Right ventricle myocardium inferior (tissue), 1 donor: ENCODE measurements at places on chromosomes 6 and 20.

- DNase-seq, result no peak
Measured at GRCh38 chr6:87154641-87154992, 748 bp upstream of the ZNF292 start.

- DNase-seq, result no peak
Measured at GRCh38 chr6:72631480-72631879, 9.6 kb downstream of the KCNQ5 start.

GRCh38 chr6:55714831-55715230 lies 135.8 kb upstream of the HMGCLL1 start:
- DNase-seq, result no peak

DNA sequence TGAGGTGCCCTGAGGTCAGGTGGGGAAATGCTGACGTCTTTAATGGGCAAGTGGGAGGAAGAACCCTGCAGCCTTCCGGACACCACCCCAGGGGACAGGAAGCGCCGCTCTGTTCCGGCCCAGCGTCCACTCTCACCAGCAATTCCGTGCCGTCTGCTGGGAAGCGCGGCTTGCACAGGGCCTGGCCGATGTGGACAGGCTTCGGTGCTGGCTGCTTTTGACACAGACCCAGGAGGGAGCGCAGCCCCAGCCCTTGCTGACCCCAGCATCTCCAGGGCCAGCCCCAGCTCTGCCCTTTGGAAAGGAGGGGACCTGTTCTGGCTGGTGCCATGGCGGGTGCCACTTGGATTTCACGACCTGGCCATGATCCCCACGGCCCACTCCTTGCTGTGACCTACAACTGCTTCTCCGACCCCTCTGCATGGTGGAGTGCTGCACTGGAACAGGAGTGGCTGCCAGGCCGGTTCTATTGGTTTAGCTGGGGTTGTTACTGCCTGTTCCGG lies 123.2 kb downstream of the DLL1 start:
- DNase-seq, result peak; percentile 70

GRCh38 chr6:33885132-33886057 lies 81.6 kb upstream of the MLN start:
- DNase-seq, result no peak

DNA sequence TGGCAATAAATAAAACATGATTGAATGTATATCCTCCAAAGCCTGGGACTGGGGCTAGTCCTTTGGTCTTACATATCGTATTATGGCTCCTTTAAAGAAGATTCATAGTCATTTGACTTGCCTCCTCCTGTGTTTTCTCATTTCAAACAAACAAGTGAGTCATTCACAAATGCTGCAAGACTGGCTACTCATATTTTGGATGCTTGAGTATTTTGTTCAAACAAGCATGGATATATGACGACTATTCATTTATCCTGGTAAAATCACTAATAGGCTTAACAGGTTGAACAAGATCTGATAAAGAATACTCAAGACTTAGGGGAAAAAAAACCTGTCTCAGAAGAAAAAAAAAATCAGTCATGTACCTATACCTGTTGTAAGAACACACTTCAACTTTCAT lies 111.1 kb upstream of the CCDC28A start:
- DNase-seq, result no peak

- no peak for DNase-seq
Measured at GRCh38 chr6:158782432-158783166, 36.6 kb downstream of the EZR start.

GRCh38 chr20:21583486-21584168 lies 69.8 kb upstream of the NKX2-2 start:
- no peak for DNase-seq

DNA sequence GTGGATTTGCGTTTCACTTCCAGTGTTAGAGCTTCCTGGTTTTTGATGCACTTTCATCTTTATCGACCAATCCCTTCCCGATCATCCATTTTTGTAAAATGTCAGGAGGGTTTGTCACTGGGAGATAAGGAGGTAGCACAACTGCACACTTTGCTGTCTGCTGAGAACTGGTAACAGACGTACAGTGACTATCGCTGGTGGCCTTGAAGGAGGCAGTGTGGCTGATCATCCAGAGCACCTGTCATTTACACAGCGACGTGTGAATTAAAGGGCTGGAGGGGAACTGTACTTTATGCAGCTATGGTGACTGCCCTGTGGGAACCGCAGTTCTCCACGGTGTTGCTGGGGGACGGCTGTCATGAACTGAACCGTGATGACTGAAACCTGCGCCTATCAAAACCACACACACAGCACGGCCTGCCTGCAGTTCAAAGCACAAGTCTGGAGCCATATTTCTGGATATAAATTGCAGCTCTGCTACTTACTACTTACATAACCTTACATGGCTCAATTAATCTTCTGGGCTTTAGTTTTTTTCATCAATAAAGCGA lies 50.0 kb downstream of the HUS1B start:
- no peak for DNase-seq

- DNase-seq, result no peak
Measured at GRCh38 chr6:110965629-110966229, 7.2 kb downstream of the GTF3C6 start.

DNA sequence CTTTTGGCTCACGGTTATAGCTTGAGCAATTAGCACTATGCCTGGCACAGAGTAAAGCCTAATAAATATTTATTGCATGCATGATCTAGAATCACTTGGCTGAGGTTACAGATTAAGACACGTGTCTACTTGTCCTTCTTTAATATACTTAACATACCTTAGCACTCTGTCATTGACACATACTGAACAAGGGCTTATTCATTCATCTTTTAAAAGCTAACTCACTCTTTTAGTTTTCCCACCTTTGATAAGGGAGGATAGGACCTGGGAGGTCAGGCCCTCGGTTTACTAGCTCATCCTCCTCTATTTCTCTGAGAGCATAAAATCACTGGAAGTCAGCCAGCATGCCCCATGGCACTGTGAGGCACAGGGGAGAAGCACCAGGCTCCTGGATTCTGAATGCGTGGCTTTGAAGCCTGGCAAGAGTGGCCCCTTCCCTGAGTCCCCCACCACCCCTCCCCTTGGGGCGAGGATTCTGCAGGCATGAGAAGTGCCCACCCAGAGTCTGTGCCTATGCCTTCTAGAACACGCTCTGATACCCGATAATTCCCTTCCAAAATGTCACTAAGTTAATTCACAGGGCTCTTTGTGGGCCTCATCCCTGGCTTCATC lies 11.2 kb downstream of the ZCCHC3 start:
- no peak for DNase-seq

DNA sequence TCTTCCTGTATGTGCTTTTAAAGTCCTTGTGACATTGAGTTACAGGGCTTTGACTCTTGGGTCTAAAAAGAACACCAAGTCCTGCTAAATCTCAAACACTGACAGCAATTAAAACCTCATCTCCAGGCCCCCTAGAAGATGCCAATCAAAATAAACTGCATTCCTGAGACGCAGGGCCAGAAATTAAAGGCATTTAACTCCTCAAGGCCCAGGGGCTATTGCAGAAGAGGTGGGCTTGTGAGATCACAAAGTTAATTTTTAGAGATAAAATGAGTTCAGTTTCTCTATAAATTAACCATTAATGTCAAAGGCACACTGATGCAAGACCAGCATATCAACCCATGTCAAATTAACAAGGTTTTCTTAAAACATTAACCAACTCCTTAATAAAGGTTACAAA lies 145.6 kb upstream of the CARMIL1 start:
- DNase-seq, result no peak

GRCh38 chr6:34237316-34237721 lies 646 bp downstream of the HMGA1 start:
- no peak for DNase-seq

GRCh38 chr6:145036848-145037567 lies 698.3 kb downstream of the EPM2A start:
- no peak for DNase-seq

- no peak for DNase-seq
Measured at GRCh38 chr6:63447134-63447533, 125.1 kb upstream of the LOC128125822 start.

DNA sequence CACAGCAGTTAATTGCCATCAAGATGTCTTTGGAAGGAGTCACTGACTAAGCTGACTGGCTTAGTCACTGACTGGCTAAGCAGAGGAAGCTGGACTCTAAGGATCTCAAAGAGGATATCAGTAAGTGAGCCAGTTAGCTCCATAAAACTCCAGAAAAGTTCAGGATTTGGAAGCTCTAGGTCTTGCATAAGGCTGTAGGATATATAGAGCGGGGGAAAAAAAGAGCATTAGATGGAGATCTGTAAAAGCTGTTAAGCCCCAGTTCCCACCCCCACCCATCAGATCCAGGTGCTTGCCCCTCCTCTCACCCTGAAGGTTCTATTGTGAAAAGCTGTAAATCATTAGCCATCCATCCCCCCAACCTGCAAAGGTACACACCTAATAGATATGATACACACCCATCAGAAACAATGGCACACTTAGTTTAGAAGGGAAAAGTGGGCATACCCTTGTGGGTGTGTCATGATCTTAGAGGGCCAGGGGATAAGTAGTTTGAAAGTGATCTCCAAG lies 32.2 kb downstream of the CARMIL1 start:
- DNase-seq, result no peak

- DNase-seq, result no peak
Measured at GRCh38 chr20:50107796-50108331, 5.1 kb downstream of the UBE2V1 start.

GRCh38 chr6:166221040-166221439 lies 53.4 kb upstream of the TBXT start:
- no peak for DNase-seq

DNA sequence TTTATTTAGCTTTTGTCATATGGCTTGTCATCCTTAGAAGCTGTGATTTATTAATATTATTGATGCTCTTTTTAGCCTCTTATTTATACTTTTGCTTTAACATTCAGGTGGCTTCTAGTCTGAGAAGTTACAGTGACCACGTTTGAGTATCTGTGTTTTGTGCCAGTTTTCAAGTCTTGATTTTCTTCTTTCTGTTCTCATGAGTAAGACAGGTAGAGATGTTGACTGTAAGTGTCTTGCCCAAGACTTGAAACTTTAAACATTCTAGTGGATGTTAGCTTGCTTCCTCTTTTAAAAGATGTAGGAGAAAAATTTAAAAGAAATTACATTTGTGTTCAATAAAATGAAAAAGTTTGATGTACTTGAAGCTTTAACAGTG lies 122.6 kb downstream of the LRRC1 start:
- no peak for DNase-seq

DNA sequence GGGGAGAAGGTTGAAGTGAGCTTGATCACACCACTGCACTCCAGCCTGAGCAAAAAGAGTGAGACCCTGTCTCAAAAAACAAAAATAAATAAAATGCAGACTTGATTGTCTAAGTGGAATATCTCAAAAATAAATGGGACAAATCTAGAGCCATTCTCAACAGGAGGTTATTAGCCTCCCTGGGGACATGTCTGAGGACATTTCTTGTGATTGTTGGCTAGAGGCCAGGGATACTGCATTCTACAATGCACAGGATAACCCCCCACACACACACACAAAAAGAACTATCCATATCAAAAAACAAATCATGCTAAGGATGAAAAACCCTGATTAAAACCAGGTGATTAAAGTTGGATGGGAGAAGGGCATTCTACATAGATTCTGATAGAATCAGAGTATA lies 37.5 kb downstream of the FAM217A start:
- no peak for DNase-seq

GRCh38 chr6:101478891-101479290 lies 85.4 kb downstream of the GRIK2 start:
- DNase-seq, result no peak

DNA sequence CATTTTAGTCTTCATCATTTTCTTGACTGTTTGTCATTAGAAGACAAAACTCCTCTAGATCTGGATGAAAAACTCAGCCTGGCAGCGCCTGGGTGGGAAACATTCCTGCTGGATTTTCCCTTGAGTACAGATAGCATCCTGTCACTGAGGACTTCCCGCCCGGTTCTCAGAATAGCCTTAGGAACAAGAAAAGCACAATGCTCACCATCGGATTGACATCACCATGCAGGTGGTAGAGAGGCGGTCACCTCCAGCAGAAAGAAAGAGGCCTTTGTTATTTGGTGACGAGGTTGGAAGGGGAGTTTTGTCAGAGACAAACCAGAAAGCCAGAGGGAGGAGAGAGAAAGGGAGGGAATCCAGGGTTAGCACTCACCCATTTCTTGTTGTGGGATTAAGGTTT lies 39.8 kb downstream of the KIF25 start:
- DNase-seq, result no peak

DNA sequence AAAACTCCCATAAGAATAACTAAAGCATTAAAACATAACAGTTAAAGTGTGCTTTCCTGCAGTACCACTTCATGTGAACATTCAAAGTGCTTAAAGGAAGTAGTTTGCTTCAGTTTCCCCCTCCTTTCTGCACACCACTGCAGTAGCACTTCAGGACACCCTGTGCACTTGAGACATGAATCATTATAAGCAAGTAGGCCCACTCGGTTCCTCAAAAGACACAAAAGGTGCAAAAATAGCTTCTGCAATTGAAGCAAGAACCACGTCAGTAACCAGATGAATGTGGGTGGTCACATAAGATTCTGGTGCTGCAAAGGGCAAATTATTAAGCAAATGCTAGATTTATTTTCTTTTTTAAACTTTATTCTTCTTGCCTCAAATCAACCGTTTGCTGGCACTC lies 160.6 kb downstream of the HIVEP2 start:
- no peak for DNase-seq

- DNase-seq, result no peak
Measured at GRCh38 chr6:127858727-127859391, 42.0 kb downstream of the THEMIS start.

- DNase-seq, result no peak
Measured at GRCh38 chr6:82176616-82177015, 70.9 kb downstream of the IBTK start.

DNA sequence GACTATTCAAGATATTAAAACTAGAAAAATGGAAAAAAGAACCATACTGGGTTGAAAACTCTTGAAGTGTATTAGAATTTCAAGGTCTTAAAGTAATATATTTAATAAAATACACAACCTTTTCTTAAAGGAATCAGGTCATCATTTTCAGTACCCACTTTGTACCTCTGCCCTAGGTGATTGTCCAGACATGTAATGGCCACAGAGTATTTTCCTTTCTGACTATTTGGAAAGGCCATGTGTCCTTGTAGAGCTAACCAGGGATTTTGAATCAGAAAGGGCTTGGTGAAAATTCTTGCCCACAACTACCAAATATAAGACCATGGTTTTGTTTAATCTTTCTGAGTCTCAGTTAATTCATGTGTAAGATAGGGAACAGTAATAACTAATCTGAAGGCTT lies 91.4 kb upstream of the MLIP start:
- DNase-seq, result no peak

- no peak for DNase-seq
Measured at GRCh38 chr6:114282292-114282691, 60.5 kb downstream of the HS3ST5 start.

- DNase-seq, result no peak
Measured at GRCh38 chr6:137011406-137011805, 33.4 kb downstream of the IL20RA start.
